ENCODE measurements at places on chromosomes 2 and 18. TPM values are rescaled to one million over a fixed set of nuclear protein-coding genes. Genes with fewer than 3 reads are reported as not detected.

- no peaks in the 10 kb centered on the region for H3K4me1 ChIP-seq
- H3K36me3 ChIP-seq = no peaks in the 10 kb centered on the region
- no peaks in the 10 kb centered on the region for H3K27me3 ChIP-seq
- H3K27ac ChIP-seq = no peak overlapping the region
- DNase-seq = no peak
- no peak overlapping the region for H3K4me3 ChIP-seq
Measured at GRCh38 chr18:24764766-24765165, 304.3 kb downstream of the HRH4 start.

DNA sequence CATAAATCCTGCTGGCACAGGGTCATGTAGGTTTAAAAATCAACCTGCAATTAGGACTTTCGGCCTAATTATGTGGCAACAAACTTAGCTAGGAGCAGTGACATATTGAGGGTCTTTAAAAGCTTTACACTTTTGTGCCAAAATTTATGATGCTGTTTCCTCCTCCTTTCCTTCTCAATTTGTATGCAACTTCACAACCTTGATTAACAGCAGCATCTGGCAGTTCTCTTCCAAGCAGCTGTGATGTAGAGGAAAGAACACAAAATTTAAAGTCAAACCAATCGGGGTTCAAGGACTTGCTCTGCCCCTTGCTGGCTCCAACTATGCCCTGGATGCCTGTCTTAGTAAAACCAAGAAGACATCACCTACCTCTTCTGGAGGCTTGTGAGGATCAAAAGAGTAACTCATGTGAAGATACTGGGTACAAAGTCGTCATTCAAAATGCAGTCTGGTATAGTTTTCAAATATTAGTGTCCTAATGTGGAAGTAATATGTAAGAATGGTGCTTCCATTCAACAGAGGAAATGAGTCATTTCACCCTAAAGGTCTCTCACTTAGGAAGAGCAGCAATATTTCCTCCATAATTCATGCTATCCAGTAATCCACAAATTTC lies 94.7 kb downstream of the ANKRD44 start:
- DNase-seq = no peak
- H3K4me3 ChIP-seq = no peak overlapping the region
- H3K27me3 ChIP-seq = no peaks in the 10 kb centered on the region
- peaks cover 40% of the 10 kb centered on the region for H3K4me1 ChIP-seq
- peak overlapping the region; percentile 71 for H3K27ac ChIP-seq

Gene GNAL
- total RNA-seq = 1.00 TPM

DNA sequence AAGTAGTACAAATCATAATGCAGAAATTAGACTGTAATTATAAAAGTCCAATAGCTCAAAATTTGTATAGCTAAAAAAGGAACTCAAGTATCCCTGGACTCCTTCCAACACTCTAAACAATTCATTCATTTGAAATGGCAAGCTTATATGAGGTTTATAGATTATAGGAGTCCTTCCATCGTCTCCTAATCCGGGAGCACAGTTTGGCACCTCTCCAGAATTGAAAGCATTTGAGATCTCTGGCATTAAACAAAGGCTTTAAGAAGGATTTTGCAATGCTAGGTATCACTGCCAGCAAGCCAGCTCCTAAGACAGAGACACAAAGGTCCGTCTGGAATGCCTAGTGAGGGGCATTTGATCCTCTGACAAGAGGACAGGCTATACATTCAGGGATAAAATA lies 90.9 kb downstream of the ACVR1 start:
- H3K27ac ChIP-seq = no peak overlapping the region
- H3K27me3 ChIP-seq = no peaks in the 10 kb centered on the region
- no peak overlapping the region for H3K4me3 ChIP-seq

GRCh38 chr2:726169-726568 lies 49.0 kb upstream of the TMEM18 start:
- no peak for DNase-seq
- no peaks in the 10 kb centered on the region for H3K27me3 ChIP-seq
- no peaks in the 10 kb centered on the region for H3K36me3 ChIP-seq
